Heart left ventricle (tissue), 16 donors: ENCODE measurements at places on chromosomes 6 and 20. TPM values are rescaled to one million over a fixed set of nuclear protein-coding genes. Genes with fewer than 3 reads are reported as not detected.

DNA sequence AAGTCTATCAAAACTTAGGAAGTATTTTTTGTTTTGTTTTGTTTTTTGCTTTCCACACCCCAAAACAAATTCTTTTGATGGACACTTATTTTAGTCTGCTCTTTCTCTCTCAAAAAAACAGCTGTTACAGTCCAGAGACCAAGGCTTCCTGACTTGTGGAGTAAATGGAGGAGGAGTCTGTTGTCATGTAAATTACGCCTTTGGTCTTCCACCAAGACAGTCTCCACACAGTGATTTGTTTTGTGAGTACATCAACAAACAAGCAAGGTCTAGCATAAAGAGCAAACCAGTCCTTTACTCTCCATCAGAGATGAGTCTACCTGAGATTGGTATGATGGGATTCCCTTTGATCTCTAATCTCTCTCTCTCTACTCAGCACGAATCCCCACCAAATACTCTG is 588.0 kb upstream of the ARID1B start:
- no peak for DNase-seq

DNA sequence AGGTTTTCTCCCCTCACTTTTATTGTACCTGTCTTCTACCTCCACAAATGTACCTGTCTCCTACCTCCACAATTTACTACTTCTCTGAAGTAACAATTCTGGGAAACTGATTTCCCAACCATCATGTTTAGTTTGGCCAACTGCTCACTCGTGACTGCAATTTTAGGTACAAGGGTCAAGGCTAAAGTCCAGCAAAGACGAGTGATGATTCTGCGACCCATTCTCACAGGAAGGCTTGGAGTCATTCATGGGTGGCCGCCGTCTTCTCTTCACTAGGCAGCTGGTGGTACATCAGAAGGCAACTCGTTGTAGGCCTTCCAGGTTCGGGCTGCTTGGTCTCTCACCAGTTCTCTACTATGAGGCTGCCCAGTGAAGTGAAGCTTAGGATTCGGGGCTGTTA is 483.8 kb upstream of the JARID2 start:
- no peak for DNase-seq

DNA sequence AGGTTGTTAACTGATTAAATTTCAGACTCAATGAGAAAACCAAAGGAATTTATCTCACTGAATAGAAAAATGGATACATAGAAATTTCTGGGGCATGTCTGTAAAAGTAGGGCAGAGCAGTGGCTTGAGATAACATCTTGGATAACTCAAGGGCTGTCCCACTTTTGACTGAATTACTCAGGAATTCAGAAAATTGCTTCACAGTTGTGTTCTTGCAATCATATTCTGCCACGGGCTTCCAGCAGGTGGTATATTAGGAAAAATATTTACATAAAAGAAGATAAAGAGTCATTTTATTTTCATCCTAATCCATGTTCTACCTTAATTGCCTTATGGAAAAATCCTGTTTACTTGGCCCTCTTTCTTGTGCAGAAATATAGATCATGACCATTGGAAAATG is 156.4 kb upstream of the AKIRIN2 start:
- no peak for DNase-seq

DNA sequence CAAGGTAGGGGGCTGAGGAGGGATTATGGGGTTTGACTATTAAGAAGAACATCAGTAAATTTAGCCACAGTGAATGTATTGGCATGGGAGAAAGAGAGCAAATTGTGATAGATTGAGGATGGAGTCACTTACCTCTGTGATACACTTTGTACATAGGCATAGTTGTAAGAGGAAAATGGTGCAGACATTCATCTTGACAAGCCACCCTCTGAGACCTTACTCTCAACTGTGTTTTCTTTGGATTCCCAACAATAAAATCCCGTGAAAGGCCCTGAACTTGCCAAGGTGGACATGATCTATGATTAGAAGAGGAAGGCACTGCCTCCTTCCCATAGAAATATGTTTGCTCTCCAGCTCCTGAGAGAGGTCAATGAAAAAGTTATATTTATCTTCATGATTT is 18.6 kb upstream of the TENT5A start:
- no peak for DNase-seq

GRCh38 chr6:43668151-43669028 is 19.2 kb downstream of the MRPS18A start:
- peak; percentile 78 for DNase-seq

GRCh38 chr6:145731447-145731846 is 3.9 kb downstream of the EPM2A start:
- no peak for DNase-seq

- DNase-seq: no peak
Observed at GRCh38 chr6:160750276-160750689, 48.2 kb downstream of the PLG start.

- no peak for DNase-seq
Observed at GRCh38 chr6:134293659-134294161, 24.2 kb downstream of the SGK1 start.

GRCh38 chr20:1792274-1792673 is 102.9 kb upstream of the SIRPA start:
- no peak for DNase-seq

DNA sequence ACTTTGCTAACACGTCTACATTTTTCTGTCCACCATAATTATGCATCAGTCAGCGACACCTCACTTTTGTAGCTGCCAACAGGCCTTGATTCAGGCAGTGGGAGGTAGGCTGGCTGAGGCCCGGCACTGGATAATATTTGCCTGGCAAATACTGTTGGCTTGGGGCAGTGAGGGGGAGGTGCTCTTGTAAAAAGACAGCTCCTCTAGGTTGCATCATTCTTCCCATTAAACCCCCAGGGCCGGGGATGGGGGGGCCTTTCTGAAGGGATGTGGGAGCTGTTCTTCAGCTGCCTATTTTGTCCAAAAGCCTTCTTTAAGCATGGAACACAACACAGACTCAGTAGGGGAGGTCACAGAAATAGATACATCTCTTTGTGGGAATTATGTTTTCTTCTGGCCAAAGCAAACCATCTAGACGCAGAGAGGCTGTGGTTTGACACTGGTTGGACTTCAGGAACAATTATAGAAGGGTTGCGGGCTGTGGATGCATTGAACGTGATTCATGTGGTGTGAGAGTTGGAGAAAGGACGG is 338.3 kb upstream of the NT5E start:
- DNase-seq: no peak

- DNase-seq: no peak
Observed at GRCh38 chr6:165090242-165090641, 219.2 kb downstream of the C6orf118 start.

- DNase-seq: peak; percentile 54
Observed at GRCh38 chr6:37171201-37171969, 1.4 kb downstream of the PIM1 start.

- no peak for DNase-seq
Observed at GRCh38 chr20:23047001-23047737, 2.3 kb downstream of the THBD start.

Gene AIF1
- polyA plus RNA-seq: 6.7 TPM

Gene RPL7L1
- polyA plus RNA-seq: 95.7 TPM

Gene TGM3
- polyA plus RNA-seq: 0.04 TPM

Gene SLC12A5
- not detected for polyA plus RNA-seq

Gene TOMM34
- 5.4 TPM for polyA plus RNA-seq

Gene BTNL2
- polyA plus RNA-seq: not detected
